ENCODE measurements at places on chromosomes 12 and 14.
A peak's percentile ranks its signal among the peaks of the same experiment; 100 is the strongest.

DNA sequence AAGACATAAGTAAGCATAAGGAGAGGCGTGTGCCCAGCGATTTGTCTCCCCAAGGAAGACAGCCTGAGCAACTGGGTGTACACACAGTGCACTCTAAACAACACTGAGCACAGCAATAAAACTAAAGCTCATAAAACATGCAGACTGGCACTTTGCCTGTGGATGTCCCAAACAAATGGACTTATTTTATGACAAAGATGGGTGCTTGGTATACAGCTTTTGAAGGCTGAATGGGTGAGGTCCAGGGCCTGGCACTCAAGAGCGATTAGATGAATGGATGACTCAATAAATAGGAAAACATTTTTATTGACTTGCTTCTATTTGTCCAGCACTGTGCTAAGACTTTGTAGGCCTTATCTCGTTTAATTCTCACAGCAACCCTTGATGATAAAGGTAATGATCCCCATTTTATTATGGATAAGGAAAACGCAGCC is 28.5 kb downstream of the LGMN start:
- no peak for DNase-seq

DNA sequence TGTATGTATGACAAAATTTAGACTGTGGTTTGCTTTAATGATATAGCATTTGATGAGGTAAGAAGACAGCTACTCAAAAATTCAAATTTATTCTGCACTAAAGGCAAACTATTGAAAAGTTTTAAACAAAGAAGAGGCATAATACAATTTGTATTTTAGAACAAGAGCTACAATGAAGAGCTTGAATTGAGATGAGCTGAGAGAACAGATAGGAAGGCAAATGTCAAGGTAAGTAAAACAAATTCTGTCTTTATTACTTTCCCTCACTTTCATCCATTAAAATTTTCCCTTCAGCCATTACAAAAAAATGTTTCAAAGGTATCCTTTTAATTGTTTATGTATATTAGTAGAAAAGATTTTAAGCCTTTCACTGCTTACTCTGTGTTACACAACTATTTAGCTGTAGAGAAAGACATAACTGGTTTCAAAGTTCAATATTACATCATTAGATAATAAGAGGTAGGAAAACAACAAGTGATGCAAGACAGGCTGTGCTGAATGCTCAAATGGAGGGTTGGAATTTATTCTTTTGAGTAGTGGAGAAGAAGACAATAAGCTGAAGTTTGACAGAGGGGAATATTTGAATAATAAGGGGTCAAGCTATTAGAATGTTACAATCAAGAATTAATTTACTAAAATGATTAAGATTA is 1334.1 kb downstream of the FSCB start:
- no peak for DNase-seq

- no peak for DNase-seq
These were observed 28.3 kb downstream of the PUS7L start for GRCh38 chr12:43730283-43730682.

- no peak for DNase-seq
These were observed 94.7 kb upstream of the KRR1 start for GRCh38 chr12:75606151-75606550.

DNA sequence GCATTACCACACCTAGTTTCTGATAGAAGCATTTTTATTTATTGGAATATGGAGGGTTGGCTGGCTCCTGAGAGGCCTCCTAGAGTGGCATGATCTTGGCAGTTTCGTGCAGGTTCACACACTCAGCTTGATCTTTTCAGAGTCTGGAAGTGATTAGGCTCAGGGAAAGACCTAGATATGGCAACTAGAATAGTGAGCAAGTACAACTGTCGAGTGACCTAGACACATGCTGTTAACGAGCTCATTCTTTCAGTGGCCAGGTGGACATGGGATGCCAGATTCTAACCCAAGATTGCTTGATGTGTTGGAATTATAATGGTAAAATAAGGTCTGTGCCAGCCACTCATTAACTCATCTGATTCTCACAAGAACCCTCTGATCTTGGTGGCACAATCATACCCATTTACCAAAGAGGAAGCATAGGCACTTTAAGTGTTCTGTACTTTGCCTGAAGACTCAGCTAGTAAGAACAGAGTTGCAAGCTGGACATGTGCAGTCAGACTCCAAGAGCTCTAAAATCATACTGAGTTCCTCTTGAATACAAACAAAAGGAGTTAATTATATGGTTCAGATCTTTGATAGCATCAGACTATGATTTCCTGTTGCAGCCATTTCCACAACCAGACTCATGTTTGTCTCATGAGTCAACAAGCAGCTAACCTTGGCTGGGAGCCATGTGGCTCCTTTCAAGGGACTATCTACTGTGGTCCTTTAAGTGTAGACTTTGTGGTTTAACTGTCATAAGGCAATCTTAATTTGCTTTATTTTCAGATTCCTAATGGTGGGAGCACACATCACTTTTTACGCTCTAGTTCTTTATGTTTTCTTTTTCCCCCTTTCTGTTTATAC is 144.2 kb downstream of the PLEKHA5 start:
- DNase-seq = peak; percentile 48

DNA sequence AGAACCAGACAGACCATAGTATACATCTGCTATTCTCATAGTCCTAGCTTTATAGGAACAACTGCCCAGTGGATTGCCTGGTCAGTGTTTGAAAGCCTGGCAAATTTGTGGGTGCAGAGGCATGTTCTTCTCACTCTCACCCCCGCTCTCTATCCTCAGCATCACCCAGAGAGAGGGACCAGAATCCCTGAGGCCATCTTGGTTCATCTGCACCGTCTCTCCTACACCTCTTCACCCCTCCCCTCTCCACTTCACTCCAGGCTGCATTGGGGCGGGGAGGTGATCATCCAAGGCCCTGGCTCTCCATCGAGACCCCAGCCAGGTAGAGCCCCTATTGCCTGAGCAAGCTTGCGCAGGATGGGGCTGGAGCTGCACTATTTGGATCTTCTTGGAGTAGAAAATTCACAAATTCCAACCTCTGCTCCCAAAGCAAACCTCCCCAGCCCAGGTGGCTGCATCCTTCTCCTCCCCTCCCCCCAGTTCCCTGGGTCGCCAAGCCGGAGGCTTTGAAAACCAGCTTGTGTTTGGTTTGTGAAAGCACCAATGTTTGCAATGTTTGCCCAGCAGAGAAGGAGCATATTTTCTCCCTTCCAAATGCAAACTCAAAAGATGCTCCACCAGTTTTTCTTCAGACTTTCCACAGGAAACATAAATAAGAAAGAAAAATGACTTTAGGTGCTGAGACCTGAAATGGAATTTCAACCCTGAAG is 18.6 kb upstream of the COL2A1 start:
- no peak for DNase-seq

DNA sequence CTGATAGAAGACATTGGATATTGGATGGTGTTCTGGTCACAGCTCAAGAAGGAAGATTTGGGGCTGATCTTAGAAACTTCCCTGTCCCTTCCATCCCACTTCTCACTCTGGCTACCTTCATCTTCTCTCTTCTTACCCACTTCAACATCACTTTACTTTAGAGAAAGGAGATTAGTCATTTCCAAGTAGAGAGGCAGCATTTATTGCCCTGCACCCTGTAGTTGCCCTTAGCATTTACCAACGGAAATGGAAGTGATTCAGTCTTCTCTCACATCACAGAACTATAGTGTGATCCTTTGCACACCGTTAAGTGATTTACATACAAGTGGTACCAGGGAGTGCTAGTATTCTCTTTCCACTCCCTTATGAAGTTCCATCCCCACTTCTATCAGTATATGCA is 52.4 kb downstream of the PHLDA1 start:
- DNase-seq = no peak

- DNase-seq = no peak
These were observed 82.3 kb downstream of the GTF2A1 start for GRCh38 chr14:81138429-81138828.

DNA sequence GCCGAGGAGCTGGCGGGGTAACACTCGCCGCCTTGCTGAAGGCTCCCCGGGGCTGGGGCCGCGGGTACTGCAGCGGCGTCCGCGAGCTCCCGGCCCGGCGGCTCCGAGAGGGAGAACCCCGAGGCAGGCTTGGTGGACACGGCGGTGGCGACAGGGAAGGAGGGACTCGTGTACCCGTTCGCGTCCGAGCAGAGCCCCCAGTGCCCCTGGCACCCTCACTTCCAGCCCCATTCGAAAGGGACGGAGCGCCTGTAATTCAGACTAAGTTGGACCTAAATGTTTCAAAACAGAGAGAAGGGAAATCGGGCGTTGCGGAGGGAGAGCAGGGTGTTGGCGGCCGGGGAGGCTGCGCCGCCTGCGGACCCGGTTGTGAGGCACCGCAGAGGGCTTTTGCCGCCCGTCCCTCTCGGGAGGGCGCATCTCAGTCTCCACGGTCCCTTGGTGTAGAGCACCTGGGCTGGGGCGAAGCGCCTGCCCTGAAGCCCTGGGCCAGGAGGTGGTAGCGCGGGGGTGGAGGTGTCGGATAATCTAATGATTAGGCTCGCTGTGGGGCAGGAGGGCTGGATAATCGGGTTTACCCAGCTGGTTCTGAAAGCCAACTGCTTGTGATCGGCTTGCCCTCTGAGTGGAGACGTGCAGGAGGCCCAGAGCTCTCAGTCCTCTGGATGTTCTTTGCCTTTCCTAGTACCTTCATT is 771 bp downstream of the DAAM1 start:
- peak; percentile 51 for DNase-seq

DNA sequence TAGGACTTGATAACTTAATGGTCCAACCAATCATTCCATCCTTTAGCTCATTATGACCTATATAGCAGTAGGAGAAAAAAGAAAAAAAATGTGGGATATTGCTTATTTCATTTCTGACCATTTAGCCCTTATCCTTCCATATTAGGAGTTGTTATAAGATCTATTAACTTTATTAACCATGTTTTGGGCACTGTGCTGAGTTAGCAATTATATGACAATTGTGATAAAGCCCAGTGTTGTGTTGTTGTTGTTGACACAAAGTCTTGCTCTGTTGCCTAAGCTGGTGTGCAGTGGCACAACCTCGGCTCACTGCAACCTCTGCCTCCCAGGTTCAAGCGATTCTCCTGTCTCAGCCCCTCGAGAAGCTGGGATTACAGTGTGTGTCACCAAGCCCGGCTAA is 569.7 kb upstream of the FOXG1 start:
- DNase-seq = no peak

- DNase-seq = no peak
These were observed 168.5 kb downstream of the NAV3 start for GRCh38 chr12:77999074-77999715.

DNA sequence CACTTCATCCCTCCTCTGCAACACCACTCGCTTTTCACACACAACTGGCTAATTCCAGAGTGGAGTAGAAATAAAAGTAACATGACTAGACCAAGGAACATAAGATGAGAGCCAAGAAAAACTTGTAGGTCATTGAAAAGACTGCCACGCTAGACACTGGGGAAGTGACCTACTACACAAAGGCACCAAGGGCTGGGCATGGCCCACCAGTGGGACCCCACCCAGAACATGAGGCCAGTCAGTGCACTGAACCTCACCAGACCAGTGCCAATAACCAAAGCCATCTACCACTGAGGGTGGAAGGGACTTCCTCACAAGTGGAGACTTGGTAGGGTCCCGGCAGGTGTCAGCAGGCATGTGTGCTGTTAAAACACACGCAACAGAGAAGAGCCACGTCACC is 19.7 kb downstream of the FBLN5 start:
- no peak for DNase-seq

GRCh38 chr14:93007225-93007997 is 84.5 kb downstream of the CHGA start:
- no peak for DNase-seq

DNA sequence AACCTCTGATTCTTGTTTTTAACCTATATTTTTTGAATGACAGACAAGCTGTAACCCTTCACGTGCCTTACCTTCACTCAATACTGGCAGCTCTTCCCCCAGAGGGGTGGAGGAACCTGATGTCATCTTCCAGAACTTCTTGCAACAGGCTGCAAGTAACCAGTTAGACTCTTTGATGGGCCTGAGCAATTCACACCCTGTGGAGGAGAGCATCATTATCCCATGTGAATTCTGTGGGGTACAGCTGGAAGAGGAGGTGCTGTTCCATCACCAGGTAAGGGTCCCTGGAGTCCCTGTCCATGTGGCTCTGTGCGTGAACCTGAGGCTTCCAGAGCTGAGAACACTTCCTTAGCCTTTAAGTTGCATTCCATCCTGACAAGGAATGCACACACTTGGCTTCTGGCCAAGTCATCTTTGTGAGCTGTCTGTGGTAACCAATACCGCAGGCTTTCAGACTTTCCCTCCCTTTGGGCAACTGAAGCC is 22.7 kb downstream of the TRAFD1 start:
- no peak for DNase-seq
